Tibial nerve (tissue), 4 donors: ENCODE measurements at places on chromosomes 13 and 19. TPM values are rescaled to one million over a fixed set of nuclear protein-coding genes. Genes with fewer than 3 reads are reported as not detected.
A peak's percentile ranks its signal among the peaks of the same experiment; 100 is the strongest.

GRCh38 chr19:18083929-18084684 is 2.6 kb downstream of the IL12RB1 start:
- peaks cover 6% of the 10 kb centered on the region for H3K4me1 ChIP-seq
- DNase-seq, result no peak
- H3K4me3 ChIP-seq, result no peak overlapping the region
- no peaks in the 10 kb centered on the region for H3K27me3 ChIP-seq
- H3K36me3 ChIP-seq, result no peaks in the 10 kb centered on the region

DNA sequence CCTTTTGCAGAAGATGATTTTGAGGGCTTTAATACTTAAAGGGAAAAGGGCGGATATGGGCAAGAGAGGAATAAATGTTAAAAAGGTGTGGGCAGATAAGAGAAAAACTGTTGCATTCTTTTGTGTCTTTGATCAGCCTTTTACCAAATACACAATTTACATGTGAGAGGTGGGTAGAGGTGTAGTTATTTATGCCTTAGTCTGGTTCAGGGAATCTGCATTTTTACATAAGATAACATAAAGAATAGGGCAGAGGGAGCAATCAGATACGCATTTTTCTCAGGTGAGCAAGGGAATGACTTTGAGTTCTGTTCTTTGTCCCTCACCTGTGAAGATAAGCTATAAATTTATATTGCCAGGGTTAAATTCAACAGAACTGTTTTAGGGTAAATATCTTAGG is 708.4 kb upstream of the SLITRK1 start:
- DNase-seq, result no peak
- H3K4me1 ChIP-seq, result no peaks in the 10 kb centered on the region
- H3K4me3 ChIP-seq, result no peak overlapping the region
- H3K27ac ChIP-seq, result no peak overlapping the region
- no peaks in the 10 kb centered on the region for H3K27me3 ChIP-seq
- H3K36me3 ChIP-seq, result no peaks in the 10 kb centered on the region

GRCh38 chr13:77056382-77056781 is 29.4 kb upstream of the FBXL3 start:
- H3K36me3 ChIP-seq, result peaks cover 8% of the 10 kb centered on the region
- H3K27ac ChIP-seq, result no peak overlapping the region
- no peak overlapping the region for H3K4me3 ChIP-seq
- no peaks in the 10 kb centered on the region for H3K4me1 ChIP-seq
- H3K27me3 ChIP-seq, result no peaks in the 10 kb centered on the region

DNA sequence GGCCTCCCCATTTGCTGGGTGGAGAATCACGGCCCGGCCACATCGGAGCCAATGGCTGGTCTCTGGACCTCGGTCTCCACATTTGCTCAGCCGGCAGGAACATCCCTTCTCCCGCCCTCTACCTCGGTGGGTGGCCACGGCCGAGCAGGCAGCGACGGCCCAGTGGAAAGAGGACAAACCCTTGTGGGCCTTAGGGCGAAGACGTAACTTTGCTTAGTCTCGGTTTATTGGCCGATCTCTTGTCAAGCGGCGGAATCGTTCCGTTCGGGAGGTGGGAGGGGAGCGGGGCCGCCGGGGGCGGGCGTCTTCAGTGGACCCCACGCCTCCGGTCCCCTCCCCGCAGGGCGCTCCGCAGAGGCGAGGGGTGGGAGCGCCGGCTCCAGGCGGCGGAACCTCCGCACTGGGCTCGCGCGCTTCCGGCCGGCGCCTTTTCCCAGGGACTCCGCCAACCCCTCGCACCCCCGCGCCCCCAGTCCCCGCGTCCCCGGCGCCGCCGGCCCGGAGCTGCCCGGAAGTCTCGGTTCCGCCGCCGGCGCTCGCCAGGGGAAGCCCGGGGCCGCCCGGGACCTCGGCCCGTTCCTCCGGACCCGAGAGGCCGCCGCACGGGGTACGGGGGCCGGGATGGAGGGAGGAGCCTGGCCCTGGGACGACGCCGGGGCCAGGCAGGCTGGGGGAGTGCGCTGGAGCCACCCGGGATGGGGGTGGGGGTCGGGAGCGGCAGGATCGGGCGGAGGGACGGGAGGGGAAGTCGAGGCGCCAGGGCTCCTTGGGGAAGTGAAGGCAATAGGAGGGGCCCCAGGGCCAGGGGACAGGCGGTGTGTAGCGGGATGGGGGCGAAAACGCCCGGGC is at the start of gene ZNF580:
Gene ZNF580 (plus strand): TSS at position 426 of the 849 bp plus-strand sequence. CDS start 1,507 bp downstream, outside the sequence.
- no peaks in the 10 kb centered on the region for H3K27me3 ChIP-seq
- peaks cover 19% of the 10 kb centered on the region for H3K36me3 ChIP-seq
- peak within 1 kb of the TSS; percentile 62 for H3K4me3 ChIP-seq

DNA sequence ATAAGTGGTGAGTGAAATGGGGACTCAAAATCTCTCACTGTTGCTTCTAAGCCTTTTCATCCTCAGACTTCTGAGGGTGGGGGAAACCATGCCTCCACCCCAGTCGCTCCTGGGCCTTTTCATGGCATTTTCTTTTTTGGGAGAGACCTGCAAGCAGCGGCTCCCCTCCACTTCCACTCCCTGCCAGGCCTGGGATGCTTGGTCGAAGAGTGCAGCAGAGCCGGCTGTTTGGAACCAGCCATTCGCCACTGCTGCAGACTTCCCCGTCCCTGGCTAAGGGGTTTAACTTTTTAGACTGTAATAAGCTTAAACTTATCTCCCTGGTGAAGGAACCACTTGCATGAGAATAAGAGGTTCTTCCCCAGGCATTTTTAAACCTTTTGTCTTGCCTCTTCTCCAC is 617.2 kb downstream of the PCDH9 start:
- H3K36me3 ChIP-seq, result no peaks in the 10 kb centered on the region
- DNase-seq, result no peak
- H3K27me3 ChIP-seq, result no peaks in the 10 kb centered on the region
- H3K27ac ChIP-seq, result no peak overlapping the region
- no peak overlapping the region for H3K4me3 ChIP-seq
- H3K4me1 ChIP-seq, result no peaks in the 10 kb centered on the region

DNA sequence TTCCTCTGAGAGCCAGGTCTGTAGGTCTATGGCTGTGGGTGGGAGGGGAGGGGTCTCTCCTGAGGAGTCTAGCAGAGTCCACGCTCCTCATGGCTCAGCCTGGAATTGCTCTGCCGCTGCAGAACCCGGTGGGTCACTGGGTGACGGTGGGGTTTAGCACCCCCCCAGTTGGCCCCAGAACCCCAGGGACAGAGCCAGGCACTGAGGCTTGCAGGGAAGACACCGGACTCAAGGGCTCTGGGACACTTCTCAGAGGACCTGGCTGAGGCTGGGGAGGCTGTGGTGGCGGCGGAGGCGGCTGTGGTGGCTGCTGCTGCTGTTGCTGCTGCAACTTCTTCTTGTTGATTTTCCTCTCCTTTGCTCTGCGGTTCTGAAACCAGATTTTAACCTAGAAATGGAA is 6.1 kb downstream of the CDX2 start:
- no peaks in the 10 kb centered on the region for H3K4me1 ChIP-seq
- H3K27me3 ChIP-seq, result peaks cover 100% of the 10 kb centered on the region
- no peak overlapping the region for H3K4me3 ChIP-seq
- H3K36me3 ChIP-seq, result no peaks in the 10 kb centered on the region
- DNase-seq, result no peak

DNA sequence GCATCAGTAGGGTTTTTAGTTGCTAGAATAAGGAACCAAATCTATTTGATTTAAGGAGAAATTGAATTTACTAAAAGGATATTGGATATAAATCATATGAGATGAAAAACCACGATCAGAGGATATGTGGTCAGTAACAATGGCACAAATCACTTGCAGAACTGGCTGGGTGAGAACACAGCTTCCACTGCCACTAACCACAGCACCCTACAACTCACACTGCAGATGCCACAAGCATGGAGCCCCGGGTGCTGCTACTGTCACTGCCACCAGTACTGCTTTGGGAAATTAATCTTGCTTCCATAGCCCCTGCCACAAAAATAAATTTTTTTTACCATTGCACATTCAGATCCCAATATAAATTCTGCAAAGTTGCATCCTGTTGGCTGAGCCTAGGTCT is 40.6 kb upstream of the KLF12 start:
- no peak overlapping the region for H3K27ac ChIP-seq
- no peak for DNase-seq
- H3K4me1 ChIP-seq, result no peaks in the 10 kb centered on the region
- H3K36me3 ChIP-seq, result no peaks in the 10 kb centered on the region
- H3K4me3 ChIP-seq, result no peak overlapping the region

- H3K4me1 ChIP-seq, result no peaks in the 10 kb centered on the region
- H3K27me3 ChIP-seq, result peaks cover 37% of the 10 kb centered on the region
- no peak overlapping the region for H3K27ac ChIP-seq
- no peak for DNase-seq
Observed at GRCh38 chr19:5440299-5440698, 14.9 kb upstream of the ZNRF4 start.

- H3K27me3 ChIP-seq, result no peaks in the 10 kb centered on the region
- peak overlapping the region; percentile 99 for H3K27ac ChIP-seq
- peak; percentile 36 for DNase-seq
- peaks cover 3% of the 10 kb centered on the region for H3K36me3 ChIP-seq
- H3K4me3 ChIP-seq, result peak overlapping the region; percentile 89
Observed at GRCh38 chr13:110713981-110714796, 689 bp downstream of the ING1 start.

- DNase-seq, result peak; percentile 88
- peaks cover 31% of the 10 kb centered on the region for H3K4me1 ChIP-seq
- peak overlapping the region; percentile 93 for H3K27ac ChIP-seq
- no peaks in the 10 kb centered on the region for H3K36me3 ChIP-seq
Observed at GRCh38 chr13:19864746-19865309, 1.4 kb upstream of the ZMYM5 start.

GRCh38 chr19:377801-378581 is 31.0 kb downstream of the C2CD4C start:
- H3K27me3 ChIP-seq, result no peaks in the 10 kb centered on the region
- no peak for DNase-seq
- no peaks in the 10 kb centered on the region for H3K4me1 ChIP-seq

GRCh38 chr19:14661372-14661924 is 13.2 kb downstream of the ADGRE3 start:
- no peak for DNase-seq
- H3K36me3 ChIP-seq, result no peaks in the 10 kb centered on the region
- H3K27me3 ChIP-seq, result no peaks in the 10 kb centered on the region
- H3K27ac ChIP-seq, result no peak overlapping the region
- H3K4me3 ChIP-seq, result no peak overlapping the region

- H3K27me3 ChIP-seq, result no peaks in the 10 kb centered on the region
- no peak overlapping the region for H3K27ac ChIP-seq
- H3K4me3 ChIP-seq, result no peak overlapping the region
- DNase-seq, result no peak
- H3K36me3 ChIP-seq, result peaks cover 19% of the 10 kb centered on the region
Observed at GRCh38 chr13:111325146-111325890, 4.9 kb downstream of the TEX29 start.

GRCh38 chr13:49759503-49759902 is 33.0 kb downstream of the KPNA3 start:
- peaks cover 5% of the 10 kb centered on the region for H3K4me1 ChIP-seq
- H3K36me3 ChIP-seq, result no peaks in the 10 kb centered on the region
- H3K27me3 ChIP-seq, result no peaks in the 10 kb centered on the region
- DNase-seq, result no peak
- no peak overlapping the region for H3K4me3 ChIP-seq

DNA sequence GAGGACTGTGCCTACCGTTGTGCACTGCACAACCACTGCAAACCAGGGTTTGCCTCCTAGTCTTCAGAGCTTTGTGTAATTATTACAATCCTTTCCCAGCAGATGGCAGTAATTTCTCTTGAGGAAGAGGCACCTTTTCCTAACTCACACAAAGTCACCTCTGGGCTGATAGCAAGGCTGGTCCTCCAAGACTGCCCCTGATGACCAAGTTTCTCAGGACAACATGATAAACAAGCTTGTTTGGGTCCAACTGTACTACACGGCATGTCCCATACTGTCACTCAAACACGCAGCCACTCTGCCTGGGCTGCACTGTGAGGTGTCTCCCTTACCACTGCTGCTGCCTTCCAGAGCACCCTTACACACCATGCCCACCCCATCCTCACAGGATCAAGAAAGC is 39.3 kb downstream of the RFXAP start:
- no peaks in the 10 kb centered on the region for H3K36me3 ChIP-seq
- H3K4me1 ChIP-seq, result no peaks in the 10 kb centered on the region
- H3K4me3 ChIP-seq, result no peak overlapping the region
- no peak overlapping the region for H3K27ac ChIP-seq
- no peak for DNase-seq

DNA sequence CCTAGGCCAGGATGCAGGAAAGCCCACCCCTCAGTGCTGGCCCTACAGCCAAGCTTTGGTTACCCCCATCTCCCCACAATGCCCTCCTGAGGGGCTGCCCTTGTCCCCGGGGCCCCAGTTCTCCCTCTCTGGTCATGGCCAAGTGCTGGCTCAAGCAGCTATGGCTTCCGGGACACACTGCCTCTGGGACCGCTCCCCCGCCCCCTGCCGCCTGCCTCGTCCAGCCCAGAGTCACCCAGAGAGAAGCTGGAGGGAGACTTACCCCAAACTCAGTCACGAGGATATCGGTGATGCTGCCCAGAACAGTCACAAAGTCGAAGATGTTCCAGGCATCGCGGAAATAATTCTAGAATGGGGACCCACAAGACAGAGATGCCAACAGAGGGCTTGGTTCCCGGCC is 94.7 kb downstream of the IER2 start:
- DNase-seq, result no peak
- no peak overlapping the region for H3K4me3 ChIP-seq
- H3K4me1 ChIP-seq, result no peaks in the 10 kb centered on the region
- H3K27ac ChIP-seq, result no peak overlapping the region
- no peaks in the 10 kb centered on the region for H3K27me3 ChIP-seq

DNA sequence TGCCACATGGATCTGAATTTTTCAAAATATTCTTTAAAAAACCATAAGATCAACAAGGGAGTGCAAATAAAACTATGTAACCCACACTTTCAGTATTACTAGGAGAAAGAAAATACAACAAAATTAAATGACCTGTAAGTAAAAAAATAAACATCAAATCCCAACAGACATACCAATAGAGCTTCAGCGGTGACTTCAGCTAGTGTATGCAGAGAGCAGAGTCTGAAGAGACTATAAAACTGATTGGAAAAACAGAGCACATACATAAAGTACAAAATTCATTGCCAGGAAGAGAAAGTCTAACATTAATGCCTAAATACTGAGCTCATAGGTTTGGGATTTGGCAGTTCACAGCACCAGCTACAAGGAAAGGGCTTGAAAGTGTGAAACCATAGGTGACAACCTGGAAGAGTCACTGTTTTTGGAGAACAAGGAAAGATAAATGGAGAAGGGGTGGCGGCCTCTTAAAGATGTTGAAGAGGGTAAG is 291.1 kb downstream of the LMO7 start:
- DNase-seq, result no peak
- H3K4me3 ChIP-seq, result no peak overlapping the region
- no peak overlapping the region for H3K27ac ChIP-seq
- H3K36me3 ChIP-seq, result no peaks in the 10 kb centered on the region
- no peaks in the 10 kb centered on the region for H3K4me1 ChIP-seq

- H3K27me3 ChIP-seq, result no peaks in the 10 kb centered on the region
- no peak for DNase-seq
- no peaks in the 10 kb centered on the region for H3K36me3 ChIP-seq
- H3K4me1 ChIP-seq, result peaks cover 18% of the 10 kb centered on the region
Observed at GRCh38 chr19:38375098-38375493, 725 bp downstream of the PSMD8 start.

Gene CAPN12
- 3.5 TPM for total RNA-seq

Gene MAP3K10
- 24.6 TPM for total RNA-seq

Gene LNX2
- total RNA-seq, result 7.3 TPM

Gene ZNF296
- total RNA-seq, result 4.2 TPM

Gene TSEN34
- total RNA-seq, result 60.9 TPM

Gene CACNG6
- not detected for total RNA-seq

Gene MED4
- 35.4 TPM for total RNA-seq

Gene ANKLE1
- total RNA-seq, result 1.2 TPM

Gene ZNF69
- total RNA-seq, result 9.8 TPM

Gene FBN3
- total RNA-seq, result 0.20 TPM

Gene DPRX
- total RNA-seq, result not detected

Gene TDRD12
- 0.30 TPM for total RNA-seq

Gene SBNO2
- 49.0 TPM for total RNA-seq

Gene GZMM
- total RNA-seq, result not detected

Gene ZNF582
- total RNA-seq, result 3.1 TPM

Gene B3GNT8
- 4.9 TPM for total RNA-seq

Gene KLC3
- total RNA-seq, result not detected

Gene HIF3A
- total RNA-seq, result 166 TPM

Gene TBXA2R
- 11.4 TPM for total RNA-seq
